ENCODE measurements at places on chromosomes 7 and 10.
A peak's percentile ranks its signal among the peaks of the same experiment; 100 is the strongest.

DNA sequence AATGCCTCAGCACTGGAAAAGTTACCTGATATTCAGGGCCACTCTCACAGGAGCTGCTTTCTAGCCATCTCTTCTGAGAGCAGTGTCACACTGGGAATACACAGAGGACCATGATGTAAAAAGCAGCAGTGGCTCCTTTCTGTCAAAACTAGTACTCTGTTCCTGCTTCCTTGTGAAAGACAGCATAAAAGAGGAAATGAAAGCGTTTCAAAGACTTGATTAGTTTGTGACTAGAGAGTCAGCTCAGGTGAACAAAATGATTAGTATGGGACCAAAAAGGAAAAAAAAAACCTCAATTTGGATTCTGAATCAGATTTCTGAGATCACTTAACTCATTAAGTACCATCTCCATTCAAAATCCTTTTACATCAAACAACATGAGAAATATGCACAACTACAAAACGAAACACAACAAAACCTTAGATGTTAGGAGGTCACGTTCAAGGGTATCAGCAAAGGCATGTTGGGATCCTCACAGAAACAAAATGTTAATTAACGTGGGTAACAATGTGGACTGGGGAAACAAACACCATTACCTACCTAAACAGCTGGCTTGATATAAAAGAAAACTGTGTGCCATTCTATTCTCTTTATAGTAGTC lies 103.7 kb downstream of the MACC1 start:
- no peak for DNase-seq

GRCh38 chr10:61855771-61856170 lies 45.7 kb upstream of the ARID5B start:
- DNase-seq: no peak

DNA sequence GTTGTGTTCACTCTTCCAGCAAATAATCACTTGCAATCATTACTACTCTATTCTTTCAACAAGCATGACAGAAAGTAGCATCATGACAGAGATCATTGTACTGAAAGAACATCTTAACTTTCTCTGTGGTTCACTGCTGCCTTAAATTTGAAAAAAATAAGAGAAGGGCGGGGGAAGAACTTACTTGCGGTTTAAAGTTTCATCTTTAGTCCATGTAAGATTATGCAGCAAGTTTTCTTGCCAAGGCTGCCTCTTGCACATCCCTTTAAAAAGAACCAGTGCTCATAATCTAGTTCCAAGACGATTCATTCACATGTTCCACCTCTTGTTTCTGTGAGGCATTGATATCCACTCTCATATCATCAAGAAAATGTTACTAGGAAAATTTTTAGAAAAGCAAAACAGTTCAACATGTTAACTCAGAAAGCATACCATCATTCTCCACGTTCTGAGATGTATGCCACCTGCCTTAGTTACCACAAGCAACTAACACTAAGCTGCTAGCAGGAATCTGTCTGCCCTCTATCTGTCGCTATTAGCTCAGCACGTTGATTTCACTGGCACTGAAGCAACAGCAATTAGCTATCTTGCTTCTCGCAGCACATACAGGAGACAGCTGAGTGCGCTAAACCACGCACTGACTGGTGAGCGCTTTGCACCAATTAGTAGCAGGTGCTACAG lies at the start of gene PCDH15:
TSS of gene PCDH15 (minus strand) at position 491 of the 681 bp plus-strand sequence. CDS start 136,969 bp downstream, outside the sequence.
- peak; percentile 6 for DNase-seq

DNA sequence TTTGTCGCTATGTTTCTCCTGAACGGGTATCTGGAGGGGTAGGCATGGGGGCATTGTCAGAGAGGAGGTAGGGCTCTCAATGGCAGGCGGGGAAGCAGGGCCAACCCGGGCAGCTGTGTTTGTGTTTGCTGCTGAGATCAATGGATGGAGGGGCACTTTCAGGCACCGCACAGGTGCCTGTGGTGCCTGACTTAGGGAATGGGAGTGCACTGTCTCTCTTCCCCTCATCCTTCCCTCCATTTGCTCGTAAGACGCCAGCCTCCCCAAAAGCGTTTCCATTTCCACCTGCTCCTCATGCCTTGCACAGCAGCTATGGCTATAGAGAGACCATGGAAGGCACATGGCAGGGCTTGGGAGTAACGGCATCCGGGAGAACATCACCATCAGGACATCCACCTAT lies 615.9 kb upstream of the FOXK1 start:
- no peak for DNase-seq

GRCh38 chr7:150514748-150515222 lies at the start of gene GIMAP7:
Gene GIMAP7, plus strand, starts transcription at chr7:150514872. Its CDS starts 5,103 bp downstream, at chr7:150519975.
- DNase-seq: no peak

DNA sequence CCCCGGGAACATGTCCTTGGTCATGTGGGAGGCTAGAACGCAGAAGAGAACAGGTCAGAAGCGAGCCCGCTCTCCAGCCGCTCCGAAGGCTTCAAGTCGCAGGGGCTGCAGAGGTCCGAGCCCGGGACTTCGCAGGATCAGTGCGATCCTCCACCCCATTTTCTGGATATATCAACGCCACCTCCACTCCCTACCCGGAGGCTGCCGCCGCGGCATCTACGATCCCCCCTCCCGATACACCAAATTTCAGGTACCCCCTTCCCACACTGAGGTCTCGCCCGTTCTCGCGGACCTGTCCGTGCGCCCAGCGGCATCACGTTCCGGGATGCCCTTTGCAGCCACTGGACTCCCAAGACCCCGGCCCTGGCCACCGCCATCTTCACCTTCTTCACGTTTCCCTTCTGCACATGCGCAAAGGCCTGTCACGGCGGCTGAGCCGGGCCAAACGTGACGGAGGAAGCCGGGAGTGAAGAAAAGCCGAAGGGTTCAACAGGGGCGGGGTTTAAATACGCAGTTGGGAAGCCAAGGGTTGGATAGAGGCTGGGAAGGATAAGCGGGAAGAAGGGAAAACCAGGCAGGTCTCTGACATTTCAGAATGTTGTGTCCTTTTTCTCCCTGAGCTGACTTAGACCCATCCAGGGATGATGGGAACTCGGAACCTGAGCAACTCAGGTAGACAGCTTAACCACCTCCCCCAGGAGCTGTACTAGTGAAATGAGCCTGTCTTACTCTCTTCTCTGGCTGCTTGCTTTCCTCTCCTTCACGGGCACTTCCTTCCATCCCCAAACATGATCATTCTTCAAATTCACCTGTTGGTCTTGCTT lies at the start of gene NDUFB8:
TSS of gene NDUFB8 (minus strand) at position 397 of the 824 bp plus-strand sequence. CDS start at position 377, 20 bp downstream.
- DNase-seq: peak; percentile 88

GRCh38 chr7:36205803-36206202 lies 52.7 kb downstream of the EEPD1 start:
- DNase-seq: no peak

DNA sequence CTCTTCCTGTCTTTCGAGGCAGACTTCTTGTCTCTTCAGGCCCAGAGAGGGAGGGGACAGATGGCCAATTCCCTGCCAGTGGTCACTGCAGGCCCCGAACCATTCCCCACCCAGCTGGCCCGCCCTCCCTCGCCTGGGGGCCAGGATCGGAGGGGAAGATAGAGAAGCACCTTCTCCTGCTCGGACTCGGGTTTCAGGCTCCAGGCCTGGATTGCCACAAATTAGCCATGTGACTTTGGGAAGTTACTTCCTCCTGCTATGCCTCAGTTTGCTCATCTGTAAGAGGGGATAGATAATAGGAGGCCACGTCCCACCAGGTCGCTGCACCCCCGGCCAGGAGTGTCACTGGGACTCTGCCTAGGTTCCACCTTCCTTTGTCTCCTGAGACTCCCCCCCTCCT lies 24.8 kb upstream of the PPP2R2D start:
- no peak for DNase-seq

GRCh38 chr10:70344144-70344543 lies 38.3 kb downstream of the LRRC20 start:
- DNase-seq: no peak

DNA sequence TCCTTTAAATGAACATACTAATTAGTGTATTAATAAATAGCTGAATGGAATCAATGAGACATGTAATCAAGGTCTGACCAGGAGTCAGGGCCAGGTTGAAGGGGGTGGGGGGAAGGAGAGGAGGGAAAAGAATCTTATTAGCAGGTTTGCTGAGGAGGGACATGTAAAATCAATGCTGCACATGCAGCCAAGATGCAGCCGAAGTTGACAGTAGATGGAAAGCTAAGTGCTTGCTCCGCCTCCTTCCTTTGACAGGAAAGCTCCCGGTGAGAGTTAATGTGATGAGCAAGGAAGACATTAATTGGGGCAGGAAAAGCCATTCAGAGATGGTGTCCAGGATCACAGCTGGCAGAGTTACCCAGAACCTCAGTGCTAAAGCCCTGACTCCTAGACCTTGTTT lies 24.4 kb downstream of the PLXNA4 start:
- no peak for DNase-seq

GRCh38 chr7:47226696-47227095 lies 355.2 kb downstream of the TNS3 start:
- DNase-seq: no peak

GRCh38 chr7:7159063-7159658 lies 23.2 kb upstream of the C1GALT1 start:
- DNase-seq: no peak

GRCh38 chr7:105439174-105439893 lies 50.6 kb upstream of the SRPK2 start:
- peak; percentile 53 for DNase-seq

- no peak for DNase-seq
Observed at GRCh38 chr10:29268011-29268410, 20.9 kb upstream of the LYZL1 start.

DNA sequence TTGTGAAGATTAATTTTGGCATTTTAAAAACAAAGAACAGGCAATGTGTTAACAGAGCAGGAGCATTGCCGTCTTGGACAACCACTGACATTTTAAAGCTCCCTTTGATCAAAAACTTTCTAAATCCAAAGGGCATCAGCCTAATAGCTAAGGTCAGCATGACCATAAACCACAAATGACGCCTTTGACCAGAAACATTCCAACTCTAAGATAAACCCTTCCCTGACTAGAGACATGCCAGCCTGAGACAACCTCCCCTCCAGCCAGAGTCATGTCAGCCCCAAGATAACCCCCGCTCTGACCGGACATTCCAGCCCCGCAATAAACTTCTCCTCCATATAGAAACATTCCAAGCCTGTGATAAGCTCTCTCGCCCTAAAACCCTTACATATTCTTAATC lies 949.4 kb upstream of the POT1 start:
- no peak for DNase-seq

DNA sequence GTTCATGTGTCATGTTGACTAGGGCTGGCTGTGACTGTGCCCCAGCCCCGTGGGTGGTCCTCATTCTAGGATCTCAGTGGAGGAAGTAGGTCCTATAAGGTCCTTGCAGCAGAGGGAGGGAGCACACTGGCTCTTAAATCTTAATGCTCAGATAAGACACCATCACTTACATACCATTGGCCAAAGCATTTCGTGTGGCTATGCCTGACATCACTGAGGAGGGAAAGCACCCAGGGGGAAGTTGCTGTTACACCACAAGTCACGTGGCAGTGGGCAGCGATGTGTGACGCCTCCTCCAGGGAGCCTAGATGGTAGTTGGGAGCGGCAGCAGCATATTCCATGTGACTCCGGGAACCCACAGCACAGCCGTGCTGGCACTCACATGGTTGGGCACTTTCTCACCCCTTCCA lies 224.7 kb upstream of the SH2B2 start:
- DNase-seq: no peak

DNA sequence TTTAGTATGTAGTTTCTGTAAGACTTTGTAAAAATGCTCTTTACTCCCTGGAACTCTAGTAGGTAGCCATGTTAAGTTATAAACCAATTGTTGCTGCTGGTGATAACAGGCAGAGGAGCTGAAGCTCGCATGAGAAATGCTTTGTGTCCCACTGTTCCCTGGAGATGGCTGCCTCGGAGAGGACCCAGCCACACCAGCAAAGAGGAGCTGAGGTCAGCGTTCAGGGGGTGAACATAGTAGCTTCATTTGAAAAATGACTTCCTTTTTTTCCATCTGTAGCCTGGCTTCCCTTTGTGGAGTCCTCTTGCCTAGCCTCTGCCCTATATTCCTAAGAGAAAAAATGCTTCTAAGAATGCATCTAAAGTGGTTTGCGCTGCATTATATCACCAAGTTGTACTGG lies 20.3 kb downstream of the CELF2 start:
- DNase-seq: no peak

GRCh38 chr10:115706026-115706425 lies 567.0 kb downstream of the GFRA1 start:
- no peak for DNase-seq

DNA sequence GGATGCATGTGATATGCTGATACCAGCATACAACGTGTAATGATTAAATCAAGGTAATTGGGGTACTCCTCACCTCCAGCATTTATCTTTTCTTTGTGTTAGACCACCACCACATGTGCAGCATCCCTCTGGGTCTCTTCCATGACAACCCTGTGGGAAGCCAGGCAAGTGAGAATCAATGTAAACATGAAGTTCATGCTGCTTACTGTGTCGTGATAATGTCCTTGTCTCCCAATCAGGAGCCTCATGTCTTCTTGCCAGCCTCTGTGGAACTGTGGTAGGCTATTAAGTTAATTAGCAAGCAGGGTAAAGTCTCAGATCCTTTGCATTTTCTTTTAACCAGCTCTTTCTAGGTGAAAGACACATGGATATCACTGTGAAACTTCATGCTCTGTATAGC lies 126.7 kb downstream of the TES start:
- no peak for DNase-seq

GRCh38 chr10:64320448-64320847 lies 799.2 kb downstream of the REEP3 start:
- no peak for DNase-seq

DNA sequence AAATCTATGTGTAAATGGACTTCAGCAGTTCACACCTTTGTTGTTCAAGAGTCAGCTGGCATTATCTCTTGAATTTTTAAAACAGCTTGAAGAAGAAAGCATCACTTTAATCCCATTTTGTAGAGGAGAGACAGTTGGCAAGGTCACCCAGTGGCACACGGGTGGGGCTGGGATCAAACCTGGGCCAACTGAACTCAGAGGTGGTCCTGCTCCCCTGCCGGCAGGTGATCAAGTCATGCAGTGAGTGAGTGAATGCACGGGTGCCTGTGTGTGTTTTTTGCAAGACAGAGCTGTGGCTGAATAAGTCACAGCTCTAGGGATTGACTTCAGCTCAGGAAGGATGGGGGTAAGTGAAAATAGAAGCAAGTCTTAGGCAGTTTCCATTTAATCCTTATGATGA lies 9.5 kb downstream of the GHRHR start:
- DNase-seq: no peak

- DNase-seq: no peak
Observed at GRCh38 chr7:78501064-78501463, 702.5 kb downstream of the PHTF2 start.

GRCh38 chr7:28434510-28434909 lies 22.2 kb downstream of the CREB5 start:
- no peak for DNase-seq

- no peak for DNase-seq
Observed at GRCh38 chr7:92415225-92415624, 32.1 kb upstream of the GATAD1 start.
